Activated T-helper 9 cell treated with anti-CD3 and anti-CD28 coated beads, Interleukin-2, amount 50 U/mL, for 16 hours (primary cell): ENCODE measurements at places on chromosomes 3 and 15.

DNA sequence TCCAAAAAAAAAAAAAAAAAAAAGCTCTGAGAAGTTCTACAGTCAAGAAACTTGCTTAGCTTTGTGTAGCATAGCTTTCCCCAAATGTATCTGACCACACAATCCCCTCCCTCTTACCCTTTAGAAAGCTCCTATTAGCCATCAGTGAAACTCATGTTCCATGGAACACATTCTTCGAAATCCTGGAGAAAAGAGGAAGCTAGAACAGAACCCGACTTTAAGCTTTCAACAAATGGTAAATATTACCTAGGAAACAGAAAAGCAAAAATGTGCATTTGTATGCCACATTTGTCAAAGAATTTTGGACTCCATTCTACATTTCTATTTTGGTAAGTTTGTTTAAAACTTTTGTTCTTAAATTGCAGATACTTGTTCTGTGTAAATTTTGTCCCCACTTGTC lies 17.4 kb upstream of the CRTC3 start:
- DNase-seq, result no peak

GRCh38 chr3:119639494-119640350 lies 20.7 kb downstream of the POPDC2 start:
- no peak for DNase-seq

DNA sequence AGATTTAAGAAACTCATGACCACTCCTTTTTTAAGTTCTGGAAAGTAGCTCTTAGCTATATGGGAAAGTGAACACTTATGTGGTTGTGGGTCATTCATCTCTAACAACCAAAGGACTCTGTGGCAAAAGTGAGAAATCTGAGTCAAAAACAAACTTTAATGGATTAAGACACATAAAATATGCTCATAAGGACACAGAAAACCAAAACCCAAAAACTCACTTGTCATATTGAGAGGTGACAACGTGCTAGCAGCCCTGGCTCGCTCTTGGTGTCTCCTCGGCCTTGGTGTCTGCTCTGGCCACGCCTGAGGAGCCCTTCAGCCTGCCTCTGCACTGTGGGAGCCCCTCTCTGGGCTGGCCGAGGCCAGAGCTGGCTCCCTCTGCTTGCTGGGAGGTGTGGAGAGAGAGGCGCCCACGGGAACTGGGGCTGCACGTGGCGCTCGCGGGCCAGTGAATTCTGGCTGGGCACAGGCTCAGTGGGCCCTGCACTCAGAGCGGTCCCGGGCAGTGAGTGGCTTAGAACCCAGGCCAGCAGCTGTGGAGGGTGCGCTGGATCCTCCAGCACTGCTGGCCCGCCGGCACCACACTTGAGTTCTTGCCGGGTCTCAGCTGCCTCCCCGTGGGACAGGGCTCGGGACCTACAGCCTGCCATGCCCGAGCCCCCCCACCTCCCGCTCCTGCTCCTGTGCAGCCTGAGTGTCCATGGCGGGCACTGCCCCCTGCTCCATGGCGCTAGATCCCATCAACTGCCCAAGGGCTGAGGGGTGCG lies 30.3 kb upstream of the SKIL start:
- no peak for DNase-seq

DNA sequence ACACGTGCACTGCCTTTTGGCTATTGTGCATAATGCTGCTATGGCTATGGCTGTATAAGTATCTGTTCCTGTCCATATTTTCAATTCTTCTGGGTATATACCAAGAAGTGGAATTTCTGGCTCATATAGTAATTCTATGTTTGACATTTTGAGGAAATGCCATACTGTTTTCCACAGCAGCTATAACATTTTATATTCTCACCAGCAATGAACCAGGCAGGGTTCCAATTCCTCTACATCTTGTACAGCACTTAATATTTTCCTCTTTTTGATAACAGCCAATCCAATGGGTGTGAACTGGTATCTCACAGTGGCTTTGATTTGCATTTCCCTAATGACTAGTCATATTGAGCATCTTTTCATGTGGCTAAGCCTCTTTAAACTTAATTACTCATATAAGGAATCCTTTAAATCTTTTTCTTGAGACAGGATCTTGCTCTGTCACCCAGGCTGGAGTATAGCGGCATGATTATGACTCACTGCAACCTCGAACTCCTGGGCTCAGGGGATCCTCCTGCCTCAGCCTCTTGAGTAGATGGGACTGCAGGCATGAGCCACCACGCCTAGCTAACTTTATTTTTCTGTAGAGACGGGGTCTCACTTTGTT lies 38.1 kb upstream of the IGDCC4 start:
- DNase-seq, result no peak

DNA sequence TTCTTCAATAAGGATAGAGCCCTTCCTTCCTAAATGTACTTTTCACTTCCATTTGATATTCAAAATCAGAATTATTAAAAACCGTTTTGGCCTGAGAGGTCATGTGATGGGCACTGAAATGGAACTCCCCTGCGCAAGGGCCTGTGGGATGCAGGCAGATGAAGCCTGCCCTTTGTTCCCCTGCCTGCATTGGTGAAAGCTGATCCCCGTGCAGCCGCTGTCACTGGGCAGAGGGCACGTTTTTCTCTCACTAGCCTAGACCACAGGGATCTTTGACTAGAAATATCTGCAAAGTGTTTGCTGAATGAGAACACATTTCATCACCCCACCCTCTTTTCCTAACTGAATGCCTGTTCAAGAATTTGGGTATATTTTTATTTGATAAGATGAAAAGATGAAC lies 74.9 kb downstream of the TIPARP start:
- no peak for DNase-seq

DNA sequence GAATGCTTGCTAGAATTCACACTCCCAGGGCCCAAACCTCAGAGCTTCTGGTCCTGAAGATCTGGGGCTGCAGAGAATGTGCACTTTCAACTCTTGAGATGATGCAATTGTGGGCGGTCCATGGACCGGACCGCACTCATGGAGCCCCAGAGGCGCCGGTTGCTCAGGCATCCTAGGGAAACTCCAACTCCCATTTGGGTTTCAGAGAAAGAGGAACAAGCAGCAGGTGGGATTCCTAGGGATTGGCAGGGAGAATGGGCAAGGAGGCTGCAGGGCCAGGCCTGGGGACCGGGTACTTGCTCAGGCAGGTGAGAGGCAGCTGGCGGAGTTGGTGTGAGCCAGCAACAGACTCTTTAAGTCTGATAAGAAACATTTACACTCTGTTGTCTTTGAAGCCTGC lies 3.5 kb downstream of the NOX5 start:
- no peak for DNase-seq

DNA sequence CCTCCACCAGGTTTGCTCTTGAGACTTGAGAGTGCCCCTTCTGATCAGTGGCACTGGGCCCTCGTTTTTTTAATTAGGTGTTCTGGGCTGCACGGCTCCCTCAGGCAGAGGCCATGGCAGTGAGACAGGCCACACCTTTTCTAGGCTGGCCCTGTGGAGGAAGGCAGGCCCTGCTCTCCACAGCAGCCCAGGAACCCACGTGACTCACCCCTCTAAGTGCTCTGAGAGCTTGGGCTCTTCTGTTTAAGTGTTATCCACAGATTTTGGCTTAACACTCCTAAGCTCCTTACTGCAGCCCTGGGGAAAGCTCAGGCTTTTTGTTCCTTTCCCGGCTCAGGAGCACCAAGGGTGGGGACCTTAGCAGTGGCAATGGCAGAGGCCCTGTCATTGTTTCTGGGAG lies 463.2 kb upstream of the GBE1 start:
- no peak for DNase-seq

DNA sequence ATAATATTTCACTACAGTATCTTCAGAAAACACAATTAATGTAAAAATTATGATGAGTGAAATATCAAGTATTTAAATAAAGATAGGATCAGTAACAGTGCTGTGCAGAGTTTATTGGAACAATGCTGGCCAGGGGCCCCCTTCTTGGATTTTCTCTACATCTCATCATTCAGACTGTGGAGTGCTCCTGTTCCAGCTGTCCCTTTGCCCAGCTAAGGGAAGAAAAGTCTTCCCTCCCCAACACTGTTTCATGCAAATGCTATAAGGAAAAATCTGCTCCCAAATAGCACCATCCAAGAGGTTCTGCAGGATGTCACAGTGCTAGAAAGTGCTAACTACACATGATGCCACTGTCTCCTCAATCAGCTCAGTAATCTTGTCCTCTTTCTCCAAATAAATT lies 64.5 kb downstream of the RPL39L start:
- no peak for DNase-seq
